CD8-positive, alpha-beta memory T cell (primary cell): ENCODE measurements at places on chromosomes 4 and X. TPM values are rescaled to one million over a fixed set of nuclear protein-coding genes. Genes with fewer than 3 reads are reported as not detected.

GRCh38 chrX:135923353-135923752 lies 29.8 kb downstream of the SAGE1 start:
- DNase-seq: no peak

DNA sequence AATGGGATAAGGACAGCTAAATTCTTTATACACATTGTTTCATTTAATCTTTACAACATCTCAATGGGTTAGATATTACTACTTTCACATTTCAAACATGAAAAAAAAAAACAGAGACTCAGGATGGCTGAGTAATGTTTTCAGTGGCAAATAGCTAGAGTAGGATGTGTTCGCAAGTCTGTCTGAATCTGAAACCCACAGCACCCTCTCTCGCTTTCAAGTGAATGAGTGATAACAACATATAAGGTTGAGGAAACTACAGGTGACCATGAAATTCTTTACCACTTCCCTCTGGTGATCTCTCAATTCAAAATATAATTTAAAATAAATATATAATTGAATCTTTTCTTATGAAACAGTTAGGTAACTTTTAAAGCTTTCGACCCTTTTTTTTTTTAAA lies 162.6 kb downstream of the PRR32 start:
- no peak for DNase-seq

DNA sequence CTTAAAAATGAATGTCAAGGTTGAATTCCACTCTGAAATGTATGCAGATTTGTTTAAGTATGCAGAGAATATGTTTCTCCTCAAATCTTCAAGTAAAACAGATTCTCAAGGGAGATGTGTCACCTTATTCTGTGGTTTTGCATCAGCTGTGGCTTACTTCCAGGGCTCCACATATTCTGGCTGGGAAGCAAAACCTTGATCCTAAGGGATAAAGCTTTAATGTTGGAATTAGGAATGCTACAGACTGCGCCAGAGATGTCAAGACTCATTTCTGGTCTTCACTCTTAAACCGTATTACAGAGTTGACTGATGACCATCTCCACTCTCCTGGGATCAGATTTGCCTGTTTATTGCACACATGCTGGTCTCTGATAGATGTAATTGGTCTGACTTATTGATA lies 143.9 kb upstream of the DIPK2B start:
- DNase-seq: no peak

Gene PNMA3
- total RNA-seq: 1.1 TPM

- DNase-seq: no peak
These were observed 75.6 kb downstream of the FHIP1A start for GRCh38 chr4:151484396-151485102.

- no peak for DNase-seq
These were observed 86.8 kb downstream of the ZNF718 start for GRCh38 chr4:211033-211511.

DNA sequence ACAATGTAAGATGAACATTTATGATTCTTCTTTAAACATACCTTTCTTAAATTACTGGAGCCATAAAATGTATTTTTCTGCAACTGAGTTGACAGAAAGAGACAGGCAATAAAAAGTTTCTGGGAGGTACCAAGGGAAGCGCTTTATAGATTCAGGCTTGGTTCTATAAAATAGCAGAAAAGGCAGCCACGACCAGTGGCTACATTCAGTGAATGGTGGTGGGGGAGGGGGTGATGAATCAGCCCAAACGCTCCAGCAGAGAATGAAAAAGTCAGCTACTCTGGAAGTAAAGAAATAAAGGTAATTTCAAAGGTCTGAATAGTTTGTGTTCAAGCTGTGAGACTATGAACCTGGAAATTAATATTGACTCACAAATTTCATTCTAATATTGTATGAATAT lies 456.1 kb downstream of the KCTD8 start:
- no peak for DNase-seq

DNA sequence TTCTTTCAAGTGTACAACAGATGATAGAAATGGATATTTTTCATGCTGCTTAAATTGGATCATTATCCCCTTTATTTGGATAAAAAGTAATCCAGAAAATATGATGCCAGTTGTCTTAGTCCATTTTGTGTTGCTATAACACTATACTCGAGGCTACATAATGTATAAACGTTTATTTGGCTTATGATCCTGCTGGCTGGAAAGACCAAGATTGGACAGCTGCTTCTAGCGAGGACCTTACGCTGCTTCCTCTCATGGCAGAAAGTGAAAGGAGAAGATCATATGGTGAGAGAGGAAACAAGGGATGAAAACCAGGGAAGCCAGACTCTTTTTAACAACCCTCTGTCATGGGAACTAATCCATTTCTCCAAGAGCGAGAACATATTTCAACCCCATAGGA lies 102.7 kb downstream of the TRAM1L1 start:
- no peak for DNase-seq

DNA sequence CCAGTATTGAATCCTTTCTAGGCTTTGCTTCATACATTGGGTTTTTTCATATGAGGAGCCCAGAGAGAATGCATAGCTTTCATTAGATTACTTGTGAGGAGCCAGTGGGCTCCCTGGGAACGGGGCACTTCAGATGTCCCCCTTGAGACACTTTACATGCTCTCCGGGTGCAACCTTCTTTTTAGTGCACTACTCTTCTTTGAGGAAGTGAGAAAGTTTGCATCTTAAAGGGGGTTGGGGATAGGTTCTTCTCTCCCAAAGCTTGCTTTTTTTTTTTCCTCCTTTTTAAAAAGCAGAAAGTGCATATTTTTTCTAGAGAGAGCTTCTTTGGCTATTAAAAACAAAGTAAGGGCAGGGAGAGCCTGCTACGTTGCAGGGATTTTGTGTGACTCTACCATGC lies 4.3 kb downstream of the HADH start:
- DNase-seq: no peak

DNA sequence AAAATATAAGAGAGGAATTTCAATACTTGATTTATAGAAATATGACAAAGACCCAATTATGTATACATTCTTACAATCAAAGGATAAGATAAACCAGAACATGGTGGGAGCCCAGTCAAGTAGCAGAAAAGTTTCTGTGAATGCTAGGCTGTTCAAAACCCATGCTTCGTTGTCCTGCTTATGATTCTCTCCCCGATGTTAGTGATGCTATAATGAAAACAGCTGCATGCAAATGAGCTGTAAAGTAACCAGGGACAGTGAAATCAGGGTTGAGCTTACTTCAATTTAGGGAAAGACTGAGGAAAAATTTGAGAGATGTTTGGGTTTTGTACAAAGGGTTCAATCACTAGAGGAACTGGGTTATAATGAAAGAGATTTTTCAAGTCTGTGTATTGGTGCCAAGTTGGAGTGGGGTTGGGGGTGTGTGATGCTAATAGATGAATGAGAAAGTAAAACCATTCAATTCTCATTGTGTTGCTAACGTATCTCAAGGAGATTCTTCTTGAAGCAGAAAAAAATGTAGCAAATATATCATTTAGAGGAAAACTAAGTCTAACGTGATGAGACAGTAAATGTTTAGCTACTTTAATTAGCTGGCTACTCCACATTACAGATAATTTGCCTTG lies 59.3 kb upstream of the PPP1R2C start:
- DNase-seq: no peak
